HEK293T (cell line): ENCODE measurements at places on chromosomes 6 and 20.

- no peak for DNase-seq
These were observed 71.7 kb upstream of the FRMD1 start for GRCh38 chr6:168150551-168151320.

DNA sequence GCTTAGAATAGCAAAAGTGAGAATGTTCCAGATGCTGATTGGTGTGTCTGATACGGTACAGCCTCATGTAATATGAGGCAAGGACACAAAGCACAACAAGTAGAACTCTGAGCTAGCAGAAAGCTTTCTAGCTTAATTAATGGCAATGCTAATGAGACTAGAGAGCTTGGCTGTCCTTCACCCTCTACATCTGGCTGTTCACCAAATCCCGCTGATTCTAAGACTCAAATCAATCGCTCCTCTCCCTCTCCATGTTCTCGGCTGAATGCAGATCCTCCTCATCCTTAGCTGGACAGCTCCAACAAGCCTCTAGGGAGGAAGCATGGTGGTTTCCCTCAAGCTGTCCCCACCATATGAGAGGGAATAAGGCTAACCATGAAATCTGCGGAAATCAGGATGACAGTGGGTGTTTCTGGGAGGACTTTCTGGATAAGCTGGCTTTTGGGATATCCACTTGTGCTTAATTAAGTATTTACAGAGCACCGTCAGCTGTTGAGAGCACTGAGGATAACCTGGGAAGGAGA is 128.9 kb downstream of the FOXC1 start:
- DNase-seq: no peak

- no peak for DNase-seq
These were observed 1.7 kb upstream of the COL9A1 start for GRCh38 chr6:70304616-70305015.

GRCh38 chr6:16803294-16804200 is 42.3 kb upstream of the ATXN1 start:
- peak; percentile 75 for DNase-seq

GRCh38 chr6:91185072-91185471 is 598.2 kb upstream of the MAP3K7 start:
- no peak for DNase-seq

DNA sequence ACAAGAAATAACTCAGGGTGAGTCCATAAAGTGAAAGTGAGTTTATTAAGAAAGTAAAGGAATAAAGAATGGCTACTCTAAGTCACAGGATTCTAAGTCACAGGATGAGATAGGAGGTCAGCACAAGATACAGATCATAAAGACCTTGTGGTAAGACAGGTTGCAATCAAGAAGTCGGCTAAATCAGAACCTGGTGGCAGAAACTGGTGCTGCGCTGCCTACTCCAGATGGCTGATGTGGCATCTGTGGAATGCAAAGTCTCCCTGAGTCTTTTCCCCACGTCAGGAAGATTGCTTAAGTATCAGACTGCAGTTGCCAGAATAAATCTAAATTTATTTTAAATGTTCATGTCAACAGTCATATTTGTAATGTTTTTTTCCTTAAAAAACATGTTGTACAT is 10.7 kb upstream of the KCNK15 start:
- no peak for DNase-seq

GRCh38 chr6:31826793-31827285 is 699 bp upstream of the HSPA1B start:
- DNase-seq: no peak

GRCh38 chr6:20630136-20630535 is 95.9 kb downstream of the CDKAL1 start:
- no peak for DNase-seq

DNA sequence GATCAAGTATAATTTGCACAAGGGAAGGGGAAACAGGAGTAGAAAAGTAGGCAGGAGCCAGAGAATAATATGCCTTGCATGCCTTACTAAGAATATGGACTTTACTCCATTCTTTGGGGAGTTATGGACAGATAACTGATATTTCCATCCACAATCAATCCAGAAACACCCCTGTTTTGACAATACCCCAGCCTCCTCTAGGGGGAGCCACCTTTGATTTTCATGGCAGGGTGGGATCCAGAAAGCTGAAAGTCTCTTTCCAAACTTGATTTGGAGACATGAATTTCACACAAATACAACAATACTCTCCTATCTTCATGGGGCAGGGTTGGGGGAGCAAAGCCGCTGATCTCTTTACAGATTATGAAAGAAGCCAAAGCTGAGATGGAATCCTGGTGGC is 404.1 kb downstream of the FOXA2 start:
- DNase-seq: peak; percentile 17

- DNase-seq: no peak
These were observed 363.2 kb downstream of the THBS2 start for GRCh38 chr6:168890306-168890980.

GRCh38 chr20:50085481-50086365 is 27.2 kb downstream of the UBE2V1 start:
- peak; percentile 77 for DNase-seq

DNA sequence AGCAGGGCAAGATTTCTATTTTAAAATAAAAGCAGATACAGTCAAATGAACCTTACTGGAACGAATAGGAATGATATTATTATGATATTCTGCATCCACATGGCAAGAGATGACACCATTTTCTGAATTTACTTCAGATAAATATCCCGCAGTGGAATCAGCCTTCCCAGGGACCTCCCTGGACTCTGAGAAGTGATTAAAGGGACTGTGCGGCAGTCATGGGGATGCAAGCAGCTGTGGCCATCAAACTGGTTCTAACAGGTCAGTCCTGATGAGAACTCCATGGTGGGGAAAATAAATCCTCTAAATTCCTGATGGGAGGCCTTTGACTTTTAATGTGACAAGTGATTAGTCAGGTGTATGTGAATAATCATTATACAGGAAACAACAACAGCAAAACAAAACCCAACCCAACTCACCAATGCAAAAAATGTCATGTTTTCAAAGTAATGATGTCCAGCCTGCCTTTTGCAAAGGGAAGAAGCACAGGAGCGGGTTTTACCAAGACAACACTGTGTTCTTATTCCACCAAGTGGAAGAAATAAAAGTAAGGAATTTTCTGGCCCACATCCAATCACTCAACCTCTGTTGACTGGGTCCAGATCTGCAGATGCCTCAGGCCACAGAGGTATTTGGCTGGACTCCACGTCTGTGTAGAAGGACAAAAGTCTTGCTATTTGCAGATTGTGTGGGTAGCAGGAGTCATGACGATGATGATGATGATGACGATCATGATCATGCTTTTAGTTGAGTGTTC is 61.9 kb upstream of the CITED2 start:
- DNase-seq: no peak

GRCh38 chr6:104207635-104208034 is 652.1 kb downstream of the HACE1 start:
- DNase-seq: no peak

GRCh38 chr20:8151372-8151771 is 19.3 kb downstream of the PLCB1 start:
- DNase-seq: no peak

- no peak for DNase-seq
These were observed 166.1 kb downstream of the BCAS1 start for GRCh38 chr20:53904261-53904660.

GRCh38 chr6:89007209-89008000 is 44.0 kb upstream of the RNGTT start:
- no peak for DNase-seq

GRCh38 chr6:150857062-150857944 is 8.2 kb upstream of the MTHFD1L start:
- DNase-seq: no peak

DNA sequence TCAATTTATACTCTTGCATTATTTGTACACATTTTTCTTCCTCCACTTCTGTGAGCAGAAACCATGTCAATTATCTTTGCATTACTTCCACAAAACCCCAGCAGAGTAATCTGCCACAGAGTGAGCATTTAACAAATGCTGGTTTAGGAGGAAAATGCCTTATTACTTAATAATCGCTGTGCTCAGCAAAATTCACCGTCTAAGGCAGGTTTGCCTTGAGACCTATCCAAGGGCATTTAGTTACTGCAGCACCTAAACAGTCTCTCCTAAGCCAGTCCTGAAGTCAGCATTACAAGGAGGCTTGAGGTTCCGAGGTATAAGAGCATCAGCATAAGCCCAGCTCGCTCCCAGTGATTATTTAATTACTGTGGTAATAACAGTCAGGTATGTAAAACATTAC is 28.3 kb downstream of the MAP7 start:
- DNase-seq: no peak

GRCh38 chr6:135675026-135675425 is 176.5 kb upstream of the PDE7B start:
- DNase-seq: no peak

GRCh38 chr20:54167909-54168872 is 5.6 kb downstream of the CYP24A1 start:
- DNase-seq: peak; percentile 28

DNA sequence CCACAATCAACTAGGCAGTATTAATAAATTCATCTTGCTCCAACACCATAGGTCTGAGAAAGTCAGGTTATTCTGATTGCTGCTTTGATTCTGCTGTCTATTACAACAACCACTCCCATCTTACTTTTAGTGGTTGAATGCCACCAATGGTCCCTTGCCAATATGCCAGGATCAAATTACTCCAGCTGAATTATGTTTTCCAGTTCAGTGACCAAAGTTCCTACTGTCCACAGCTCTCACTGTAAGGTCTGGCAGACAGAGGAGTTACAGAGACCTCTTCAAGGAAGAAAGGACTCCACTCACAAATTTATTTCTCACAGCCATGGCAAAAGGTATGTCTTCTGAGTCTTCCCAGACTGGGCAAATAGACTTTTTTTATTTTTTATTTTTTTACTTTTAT is 557.0 kb downstream of the HAO1 start:
- DNase-seq: no peak

- DNase-seq: no peak
These were observed 43.3 kb upstream of the MYB start for GRCh38 chr6:135137826-135138225.

DNA sequence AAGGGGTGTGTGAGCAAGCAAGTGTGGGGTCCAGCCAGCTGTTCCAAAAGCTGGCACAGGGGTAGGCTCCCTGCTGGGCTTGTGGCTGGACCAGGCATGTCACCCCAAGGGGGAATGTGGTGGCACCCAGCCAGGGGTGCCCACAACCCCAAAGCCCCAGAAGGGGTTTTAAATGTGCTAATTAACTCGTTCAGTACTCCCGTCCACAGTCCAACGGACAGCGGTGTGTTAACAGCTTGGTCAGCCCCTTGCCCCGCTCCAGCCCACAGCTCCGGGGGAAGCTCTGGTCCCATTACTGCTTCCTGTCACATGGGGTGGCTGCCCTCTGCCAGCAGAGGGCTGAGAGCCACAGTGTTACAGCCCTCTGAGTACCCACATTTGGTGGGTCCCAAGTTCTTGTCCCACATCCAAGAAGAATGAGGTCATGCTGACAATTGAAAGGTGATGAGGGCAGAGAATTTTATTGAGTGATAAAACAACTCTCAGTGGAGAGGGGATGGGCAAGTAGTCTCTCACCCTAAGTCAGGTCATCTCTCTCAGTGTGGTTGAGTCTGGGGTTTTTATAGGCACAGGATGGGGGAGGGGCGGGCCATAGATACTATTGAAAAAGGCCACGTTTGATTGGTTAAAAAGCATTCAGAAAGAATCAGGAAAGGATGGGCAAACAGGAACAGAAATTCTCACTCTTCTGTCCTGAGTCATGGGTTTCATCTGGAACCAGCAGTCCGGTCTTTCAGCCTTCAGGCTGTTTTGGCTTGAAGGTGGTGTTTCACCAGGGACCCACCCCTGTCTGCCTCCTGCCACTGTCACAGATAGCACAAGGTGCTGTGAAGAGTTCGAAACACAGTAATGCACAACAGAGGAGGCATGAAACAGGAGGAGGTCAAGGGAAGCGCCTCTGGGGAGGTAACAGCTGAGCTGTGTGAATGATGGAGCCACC is 238.5 kb downstream of the NFATC2 start:
- DNase-seq: no peak
